ENCODE measurements at places on chromosomes 13 and 19.

- DNase-seq = no peak
These were observed 37.4 kb upstream of the MTIF3 start for GRCh38 chr13:27487776-27488175.

DNA sequence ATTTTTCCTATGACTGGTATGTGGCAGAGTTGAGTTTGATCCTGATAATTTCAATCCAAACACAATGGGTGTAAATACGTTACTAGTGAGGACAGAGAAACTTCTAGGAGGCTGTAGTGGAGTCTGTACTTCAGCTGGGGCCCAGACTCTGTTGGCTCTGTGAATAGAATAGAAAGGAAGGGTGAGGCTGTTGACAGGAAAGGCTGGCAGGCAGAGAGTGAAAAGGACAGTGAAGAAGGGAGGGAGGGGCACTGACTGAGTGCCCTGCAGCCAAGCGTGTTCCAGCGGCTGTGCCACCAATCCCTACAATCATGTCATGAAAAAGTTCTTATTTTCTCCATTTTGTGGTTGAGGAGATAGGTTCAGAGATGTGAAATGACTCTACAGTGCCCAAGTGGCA, 80.5 kb downstream of the MBNL2 start:
- DNase-seq = no peak

DNA sequence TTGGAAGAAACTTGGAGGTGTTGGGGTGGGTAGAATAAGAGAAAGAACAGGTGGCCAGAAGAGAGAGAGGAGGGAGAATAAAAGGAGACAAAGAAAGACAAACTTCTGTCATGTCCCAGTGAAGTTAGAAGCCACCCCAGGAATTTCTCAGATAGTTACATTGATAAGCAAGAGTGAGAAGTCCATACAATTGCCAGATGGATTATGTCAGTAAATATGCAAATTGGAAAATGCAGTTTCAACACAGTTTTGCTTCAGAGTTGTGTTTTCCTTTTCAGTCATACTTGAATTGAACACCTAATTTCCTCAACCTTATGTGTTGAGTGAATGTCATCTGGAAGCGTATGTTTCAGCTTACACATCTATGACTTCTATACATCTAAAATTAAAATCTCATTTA, 139.2 kb downstream of the RXFP2 start:
- DNase-seq = no peak

- no peak for DNase-seq
These were observed 155.6 kb downstream of the TM9SF2 start for GRCh38 chr13:99656844-99657381.

- no peak for DNase-seq
These were observed 57.2 kb downstream of the CHST8 start for GRCh38 chr19:33678796-33679585.

DNA sequence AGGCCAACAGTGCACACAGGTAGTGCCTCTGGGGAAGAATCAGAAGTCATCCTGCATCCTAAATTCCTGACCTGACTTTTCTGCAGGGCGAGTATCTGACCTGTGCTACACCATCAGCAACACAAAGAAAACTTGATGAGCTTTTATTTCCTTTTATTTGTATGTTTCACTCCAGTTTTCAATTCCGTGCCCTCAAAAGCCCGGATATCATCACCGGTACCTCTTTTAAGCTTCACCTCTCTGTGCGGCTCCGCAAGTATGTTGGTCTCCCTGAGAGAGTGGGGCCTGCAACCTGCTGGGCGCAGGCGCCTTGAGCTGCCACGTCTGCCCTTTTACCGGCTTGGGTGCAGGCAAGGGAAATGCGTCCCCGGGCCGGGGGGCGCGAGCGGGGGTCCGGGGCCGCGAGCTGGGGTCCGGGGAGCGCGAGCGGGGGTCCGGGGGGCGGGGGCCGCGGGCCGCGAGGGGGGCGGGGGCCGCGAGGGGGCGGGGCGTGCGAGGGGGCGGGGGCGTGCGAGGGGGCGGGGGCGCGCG, 4.3 kb upstream of the DUXA start:
- DNase-seq = no peak

DNA sequence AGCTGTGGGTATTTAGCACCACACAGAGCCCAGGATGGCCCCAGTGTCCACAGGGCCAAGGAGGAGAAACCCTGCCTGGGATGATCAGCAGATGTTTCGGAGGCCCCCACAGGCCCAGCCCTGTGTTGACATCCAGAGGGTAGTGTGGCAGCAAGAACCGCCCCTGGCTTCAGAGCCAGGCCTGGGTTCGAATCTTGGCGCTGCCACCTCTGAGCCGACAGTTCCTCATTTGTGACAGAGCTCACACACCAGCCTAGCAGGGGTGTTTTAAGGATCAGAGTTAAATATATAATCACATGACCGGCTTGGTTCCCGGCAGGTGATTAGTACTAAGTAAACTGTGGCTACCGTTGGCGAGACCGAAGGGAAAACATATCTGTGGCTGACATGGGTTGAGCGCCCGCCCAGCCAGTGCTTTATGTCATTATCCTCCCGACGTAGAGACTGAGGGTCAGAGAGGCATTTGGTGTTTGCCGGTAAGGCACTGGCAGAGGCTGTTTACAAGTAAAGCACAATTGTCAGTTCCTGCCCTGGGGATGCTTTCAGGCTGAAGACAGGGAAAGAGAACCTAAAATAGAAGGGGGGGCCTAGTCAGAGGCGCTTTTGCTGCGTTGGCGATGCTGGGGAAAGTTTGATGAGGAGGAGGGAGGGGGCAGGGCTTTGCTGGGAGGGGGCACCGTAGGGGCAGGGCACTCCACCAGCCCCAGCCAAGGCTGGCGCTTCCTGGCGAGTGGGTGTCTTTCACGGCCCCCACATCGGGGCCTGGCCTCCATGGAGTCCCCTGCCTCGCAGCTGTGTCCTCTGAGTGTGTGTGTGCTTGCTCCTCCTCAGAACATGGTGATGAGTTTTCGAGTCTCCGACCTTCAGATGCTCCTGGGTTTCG, 4.8 kb downstream of the PIAS4 start:
- DNase-seq = no peak

- no peak for DNase-seq
These were observed 609.4 kb downstream of the OLFM4 start for GRCh38 chr13:53638040-53638439.

DNA sequence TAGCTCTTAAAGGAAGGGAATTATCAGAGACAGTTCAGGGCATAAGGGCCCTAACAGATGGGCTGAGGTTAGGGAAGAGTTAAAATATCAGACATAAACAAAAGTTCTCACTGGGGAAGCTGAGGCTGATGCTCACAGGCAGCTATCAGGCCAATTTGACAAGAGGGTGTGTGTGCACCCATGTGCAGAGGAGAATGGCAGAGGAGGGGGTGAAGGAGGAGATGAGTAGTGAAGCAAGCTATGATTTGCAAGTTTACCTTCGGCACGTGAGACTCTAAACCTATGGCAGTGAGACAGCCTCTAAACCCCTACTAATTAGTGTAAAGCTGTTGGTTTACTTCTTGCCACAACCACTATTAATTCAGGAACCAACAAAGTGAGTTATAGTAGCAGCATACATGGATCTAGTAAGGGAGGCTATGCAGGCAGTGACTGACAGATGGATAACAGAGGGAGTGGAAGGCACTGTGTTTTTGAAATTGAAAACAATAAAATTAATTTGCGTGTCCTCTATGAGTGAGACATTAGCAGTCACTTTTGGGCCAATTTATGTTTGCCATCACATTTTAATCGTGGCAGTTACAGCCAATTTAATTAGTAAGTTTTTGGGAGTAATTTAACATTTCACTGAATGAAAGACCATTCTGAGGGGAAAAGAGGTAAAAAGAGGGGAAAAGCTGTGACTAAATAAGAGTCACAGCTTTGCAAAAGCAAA, 99.6 kb upstream of the HTR2A start:
- no peak for DNase-seq

GRCh38 chr13:30338331-30338851, 31.0 kb upstream of the KATNAL1 start:
- no peak for DNase-seq

- DNase-seq = no peak
These were observed 880 bp downstream of the SWSAP1 start for GRCh38 chr19:11375143-11375948.

- no peak for DNase-seq
These were observed 24.7 kb upstream of the ZC3H13 start for GRCh38 chr13:46077265-46077664.

- DNase-seq = no peak
These were observed 24.5 kb downstream of the LAMP1 start for GRCh38 chr13:113321546-113321945.

DNA sequence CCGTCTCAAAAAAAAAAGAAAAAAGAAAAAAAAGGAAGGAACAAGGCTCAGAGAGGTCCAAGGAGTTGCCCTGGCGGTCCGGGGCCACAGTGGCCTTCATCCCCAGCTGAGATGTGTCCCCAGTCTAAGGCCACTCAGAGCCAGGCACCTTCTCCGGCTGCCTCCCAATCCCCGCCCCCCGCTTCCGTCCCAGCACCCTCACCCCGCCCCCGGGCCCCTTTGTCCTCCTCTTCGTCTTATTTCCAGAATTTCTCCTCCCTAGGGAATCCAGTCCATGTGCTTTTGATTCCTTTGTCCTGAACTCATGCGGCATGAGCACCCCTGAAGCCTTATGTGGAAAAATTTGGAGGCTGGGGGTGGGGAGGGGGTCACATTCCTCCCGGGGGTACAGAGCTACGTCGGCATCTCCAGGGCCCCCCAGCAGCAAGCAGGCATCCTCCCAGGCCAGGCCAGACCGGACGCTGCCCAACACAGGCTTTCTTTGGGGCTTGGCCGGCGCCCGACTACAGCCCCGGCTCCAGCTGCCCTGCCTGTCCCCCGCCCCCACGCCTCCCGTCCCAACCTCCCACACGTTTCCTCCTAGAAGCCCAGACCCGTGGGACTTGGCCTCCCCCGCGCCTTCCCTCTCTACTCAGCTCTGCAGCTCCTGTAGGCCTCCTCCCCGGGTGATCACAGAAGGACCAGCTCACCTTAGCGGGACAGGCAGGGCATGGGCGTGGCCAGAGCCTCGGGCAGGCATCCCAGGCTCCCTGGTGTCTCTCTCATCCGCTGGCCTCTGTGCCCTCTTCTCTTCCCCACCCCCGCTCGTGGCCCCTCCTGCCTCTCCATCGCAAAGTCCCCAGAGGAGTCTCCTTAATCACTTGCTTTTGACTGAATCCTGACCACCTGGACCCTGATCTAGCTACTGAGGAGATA, 17.8 kb upstream of the ADGRE5 start:
- no peak for DNase-seq

DNA sequence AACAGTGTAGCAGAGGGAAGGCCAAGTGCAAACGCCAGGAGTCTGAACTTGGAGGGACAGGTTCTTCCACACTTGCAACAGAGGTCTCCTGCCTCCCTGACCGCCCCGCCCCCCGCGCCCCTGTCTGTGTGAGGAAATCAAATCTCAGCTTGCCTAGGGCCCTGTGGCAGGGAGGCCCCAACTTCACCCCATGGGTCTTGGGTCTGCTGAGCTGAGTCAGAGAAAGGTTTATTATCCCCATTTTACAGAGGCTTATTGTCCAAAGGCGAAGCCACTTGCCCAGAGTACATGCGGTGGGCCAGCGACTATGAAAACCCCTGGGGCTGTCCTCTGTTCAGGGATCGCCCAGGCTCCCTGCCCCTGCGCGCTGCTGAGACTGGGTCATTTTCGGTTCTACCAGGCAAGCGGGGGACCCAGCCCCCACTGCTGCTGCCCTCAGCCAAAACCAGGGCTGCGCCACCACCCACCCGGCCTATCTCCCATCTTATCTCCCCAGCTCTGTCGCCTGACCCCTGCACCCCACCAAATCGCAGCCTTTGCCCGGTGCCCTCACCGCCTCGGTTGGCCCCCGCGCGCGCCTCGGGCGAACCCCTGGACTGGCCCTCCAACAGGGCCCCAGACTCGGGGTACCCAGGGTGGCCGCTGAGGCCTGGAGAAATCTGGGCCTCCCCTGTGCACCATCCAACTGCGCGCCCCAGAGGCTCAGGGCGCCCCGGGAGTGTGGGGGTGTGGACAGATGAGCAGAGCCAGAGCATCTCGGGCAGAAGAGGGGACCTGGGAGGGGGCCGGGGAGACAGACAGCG, 850 bp upstream of the CERS4 start:
- DNase-seq = no peak

All from HS-27A (cell line).